GF-D8 (cell line): ENCODE measurements at places on chromosomes 16 and 17.

- no peak for DNase-seq
These were observed 136.3 kb downstream of the KCNJ12 start for GRCh38 chr17:21512307-21513011.

DNA sequence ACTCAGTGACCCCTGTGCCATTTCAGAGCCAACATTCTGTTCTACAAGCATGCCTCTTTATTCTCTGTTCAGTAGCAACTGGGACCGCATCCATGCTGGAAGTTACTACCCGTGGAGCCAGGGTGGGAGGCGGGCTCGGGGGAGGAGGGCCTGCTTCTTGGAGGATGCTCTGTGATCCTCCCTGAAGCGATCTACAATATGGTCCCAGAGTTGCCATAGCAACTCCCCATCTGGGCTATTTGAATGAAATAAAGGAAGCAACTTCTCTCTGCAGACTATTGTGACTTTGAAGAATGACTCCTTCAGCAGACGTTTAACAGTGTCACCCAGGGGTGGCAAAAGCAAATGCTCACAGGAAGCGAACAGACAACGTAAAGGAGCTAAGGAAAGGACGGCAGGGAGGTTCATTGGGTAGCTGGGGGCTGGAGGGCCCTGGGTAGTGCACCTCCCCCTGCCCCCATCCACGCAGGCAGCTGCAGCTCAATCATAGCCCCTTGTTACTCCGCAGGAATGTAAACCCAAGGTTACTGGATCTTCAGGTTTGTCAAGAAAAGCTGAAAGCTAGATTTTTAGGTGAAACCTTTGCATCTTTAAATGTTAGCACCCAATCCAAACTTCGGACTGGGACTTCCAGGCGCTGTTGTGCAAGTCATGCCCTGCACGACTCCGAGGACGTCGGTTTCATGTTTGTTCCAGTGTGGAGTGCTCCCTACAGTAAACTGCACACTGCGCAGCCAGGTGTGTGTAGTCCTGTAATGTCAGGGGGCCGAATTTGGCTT, 51.1 kb upstream of the MEAK7 start:
- DNase-seq: no peak

DNA sequence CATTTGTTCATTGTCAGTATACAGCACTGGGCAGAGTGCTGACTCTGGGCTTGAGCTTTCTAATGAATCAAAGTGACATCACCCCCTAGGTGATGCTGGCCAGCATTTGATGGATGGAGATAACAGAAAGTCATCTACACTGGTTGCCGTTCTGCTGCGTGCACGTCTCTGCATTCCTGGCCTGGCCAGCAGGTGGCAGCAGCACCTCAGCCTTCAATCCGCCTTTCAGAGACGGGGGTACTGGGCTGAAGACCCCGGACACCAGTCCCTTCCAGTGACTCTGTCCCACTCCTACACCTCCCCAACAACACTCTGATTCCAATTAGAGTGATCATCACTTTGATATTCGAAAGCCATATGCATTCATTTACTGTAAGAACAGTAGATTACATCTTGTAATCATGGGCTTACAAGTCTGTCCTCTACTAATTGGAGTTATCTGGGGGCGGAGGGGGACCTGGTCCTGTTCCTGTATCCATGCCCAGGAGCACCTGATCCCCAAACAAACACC, 6.0 kb downstream of the CPSF4L start:
- DNase-seq: peak; percentile 5

GRCh38 chr16:57807968-57808528, 5.8 kb upstream of the KIFC3 start:
- DNase-seq: peak; percentile 77

DNA sequence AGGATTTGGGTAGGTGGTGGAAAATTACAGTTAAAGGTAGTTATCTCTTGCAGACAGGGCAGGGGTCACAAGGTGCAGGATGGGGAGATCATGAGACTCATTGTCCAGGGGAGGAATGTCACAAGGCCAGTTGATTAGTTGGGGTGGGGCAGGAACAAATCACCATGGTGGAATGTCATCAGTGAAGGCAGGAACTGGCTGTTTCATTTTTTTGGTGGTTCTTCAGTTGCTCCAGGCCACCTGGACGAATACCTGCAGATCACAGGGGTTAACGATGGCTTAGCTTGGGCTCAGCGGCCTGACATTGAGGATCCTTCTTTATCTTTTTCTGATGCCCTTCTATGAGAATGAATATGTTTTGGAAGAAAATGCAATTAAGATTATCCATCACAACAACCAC, 87.1 kb downstream of the KPNA2 start:
- DNase-seq: no peak

DNA sequence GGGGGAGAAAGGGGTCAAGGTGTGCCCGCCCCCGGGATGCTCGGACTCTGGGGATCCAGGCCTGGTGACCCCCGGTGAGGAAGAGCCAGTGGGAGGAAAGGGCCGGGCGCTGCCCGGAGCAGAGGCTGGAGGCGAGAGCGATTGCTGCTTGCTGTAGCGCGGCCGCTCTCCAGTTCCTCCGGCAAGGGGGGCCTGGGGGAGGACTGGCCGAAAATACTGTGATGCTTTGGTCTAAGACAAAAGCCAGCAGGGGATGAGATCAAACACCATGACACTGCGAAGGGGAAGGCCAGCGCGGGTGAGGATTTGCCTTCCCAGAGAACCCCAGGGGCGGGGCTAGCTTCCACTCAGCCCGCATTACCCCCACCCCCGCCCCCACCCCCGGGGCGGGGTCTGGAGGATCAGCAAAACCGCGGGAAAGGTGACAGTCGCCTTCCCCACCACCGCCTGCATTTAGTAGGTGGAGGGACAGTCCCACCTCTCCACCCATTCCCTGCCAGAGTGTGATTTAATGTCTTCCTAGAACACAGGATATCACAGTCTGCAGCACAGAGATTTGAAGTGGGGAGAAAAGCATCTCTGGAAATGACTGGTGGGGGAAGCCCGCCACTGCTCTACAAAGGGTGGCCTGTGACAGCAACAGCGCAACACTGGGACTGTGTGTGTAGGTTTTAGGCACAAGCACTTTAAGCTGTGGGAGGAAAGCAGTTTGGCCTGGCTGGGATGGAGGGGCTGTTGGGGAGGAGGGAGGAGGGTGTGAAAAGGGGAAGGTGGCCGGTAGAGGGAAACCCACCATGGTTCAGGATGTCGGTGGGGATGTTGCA, 25.7 kb downstream of the MRC2 start:
- peak; percentile 6 for DNase-seq

- DNase-seq: no peak
These were observed 6.7 kb downstream of the SLC35G3 start for GRCh38 chr17:35187481-35187880.

DNA sequence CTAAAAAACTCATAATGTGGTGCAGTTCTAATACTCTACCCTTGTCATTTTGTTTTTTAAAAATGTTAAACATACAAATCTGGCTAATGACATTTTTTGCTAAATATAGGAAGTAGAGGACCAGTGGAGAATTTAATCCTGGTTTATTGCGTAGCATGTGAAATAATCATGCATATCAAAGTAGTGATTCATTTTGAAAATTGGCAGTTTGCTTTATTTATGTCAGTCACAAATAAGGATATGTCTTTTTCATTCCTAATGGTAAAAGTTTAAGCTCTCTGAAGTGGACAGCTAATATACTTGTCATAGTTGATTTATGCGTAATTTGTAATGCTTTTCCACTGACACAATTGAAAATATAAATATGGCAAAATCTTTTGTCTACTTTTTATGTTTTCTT, 224.2 kb downstream of the BCAS3 start:
- DNase-seq: no peak

GRCh38 chr16:49333259-49333597, 40.4 kb upstream of the C16orf78 start:
- DNase-seq: no peak

GRCh38 chr17:47801906-47802305, 19.7 kb downstream of the OSBPL7 start:
- DNase-seq: no peak

DNA sequence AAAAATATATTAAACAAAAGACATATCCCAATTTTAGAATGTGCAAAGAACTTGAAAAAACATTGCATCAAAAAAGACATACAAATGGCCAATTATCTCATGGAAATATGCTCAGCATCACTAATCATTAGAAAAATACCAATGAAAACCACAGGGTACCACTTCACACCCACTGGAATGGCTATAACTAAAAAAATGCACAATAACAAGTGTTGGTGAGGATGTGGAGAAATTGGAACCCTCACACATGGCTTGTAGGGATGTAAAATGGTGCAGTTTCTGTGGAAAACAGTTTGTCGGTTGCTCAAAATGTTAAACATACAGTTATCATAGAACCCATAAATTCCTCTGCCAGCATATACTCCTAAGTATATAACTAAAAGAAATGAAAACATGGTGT, 796 bp upstream of the PSMB6 start:
- no peak for DNase-seq

DNA sequence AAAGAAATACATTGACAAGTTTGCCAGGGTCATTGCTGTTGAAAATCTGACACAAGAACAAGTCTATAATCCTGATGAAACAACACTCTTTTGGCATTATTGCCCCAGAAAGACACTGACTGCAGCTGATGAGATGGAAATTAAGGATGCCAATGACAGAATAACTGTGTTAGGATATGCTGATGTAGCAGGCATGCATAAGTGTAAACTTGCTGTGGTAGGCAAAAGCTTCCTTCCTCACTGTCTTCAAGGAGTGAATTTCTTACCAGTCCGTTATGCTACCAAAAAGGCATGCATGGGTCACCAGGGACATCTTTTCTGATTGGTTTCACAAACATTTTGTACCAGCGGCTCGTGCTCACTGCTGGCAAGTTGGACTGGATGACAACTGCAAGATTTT, 10.5 kb downstream of the GDPD1 start:
- DNase-seq: no peak

GRCh38 chr17:15124264-15124595, 140.9 kb downstream of the PMP22 start:
- DNase-seq: no peak

GRCh38 chr16:6193718-6194117, 1096.1 kb upstream of the EEF2KMT start:
- no peak for DNase-seq

DNA sequence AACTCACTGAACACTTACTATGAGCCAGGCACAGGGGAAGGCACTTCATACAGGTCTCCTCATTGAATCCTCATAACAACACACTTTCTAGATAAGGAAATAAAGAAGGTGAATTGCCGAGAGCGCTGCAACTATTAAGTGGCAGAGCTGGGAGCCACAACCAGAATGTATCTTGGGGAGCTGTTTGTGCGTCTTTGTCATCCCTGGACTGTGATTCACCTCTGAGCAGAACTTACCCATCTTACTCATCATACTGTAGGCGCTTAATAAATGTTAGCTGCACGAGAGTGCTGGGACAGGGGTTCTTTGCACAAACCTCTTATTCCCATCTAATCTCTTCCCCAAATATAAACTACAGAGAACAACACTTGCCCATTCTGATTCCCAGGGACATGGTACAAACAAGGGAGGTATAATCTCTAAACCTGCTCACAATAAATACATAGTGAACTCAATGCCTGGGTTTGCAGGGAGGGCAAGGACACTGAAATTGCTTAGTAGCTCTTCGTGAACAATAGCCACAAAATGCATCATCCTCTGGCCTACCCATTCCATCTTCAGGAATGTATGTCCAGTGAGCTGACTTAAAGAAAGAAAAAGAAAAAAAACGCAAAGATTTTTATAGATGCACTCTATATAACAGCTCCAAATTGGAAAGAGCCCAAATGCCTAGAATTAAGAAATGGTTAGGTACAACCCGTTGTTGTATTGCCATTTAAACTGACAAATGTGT, 43.0 kb downstream of the MYO18A start:
- no peak for DNase-seq

GRCh38 chr16:14236401-14236800, 165.3 kb downstream of the MRTFB start:
- DNase-seq: no peak

DNA sequence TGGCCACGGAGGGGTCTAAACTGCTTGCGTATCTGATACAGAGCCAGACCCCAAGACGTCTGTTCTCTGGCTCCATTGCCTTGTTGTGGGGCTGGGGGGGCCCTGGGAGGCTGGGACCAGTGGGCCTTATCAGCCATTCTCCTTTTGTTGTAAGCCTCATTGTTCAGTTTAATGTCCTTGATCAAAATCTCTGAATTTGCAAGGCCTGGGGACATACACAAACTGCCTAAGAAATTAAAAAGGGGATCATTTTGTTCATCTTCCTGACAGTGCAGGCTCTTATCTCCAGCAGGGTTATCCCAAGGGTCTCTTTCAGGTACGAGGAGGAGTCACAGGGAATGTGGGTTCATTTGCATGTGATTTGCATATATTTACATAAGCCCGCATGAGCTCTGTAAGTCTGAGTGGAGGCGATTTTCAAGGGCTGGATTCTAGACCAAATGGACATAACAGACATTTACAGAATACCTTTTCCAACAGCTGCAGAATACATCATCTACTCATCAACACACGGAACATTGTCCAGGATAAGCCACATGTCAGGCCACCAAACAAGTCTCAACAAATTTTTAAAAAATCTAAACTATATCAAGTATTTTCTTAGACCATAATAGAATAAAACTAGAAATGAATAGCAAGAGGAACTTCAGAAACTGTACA, 269.8 kb downstream of the RBFOX1 start:
- DNase-seq: no peak

GRCh38 chr16:6892966-6893365, 439.7 kb upstream of the RBFOX1 start:
- no peak for DNase-seq

DNA sequence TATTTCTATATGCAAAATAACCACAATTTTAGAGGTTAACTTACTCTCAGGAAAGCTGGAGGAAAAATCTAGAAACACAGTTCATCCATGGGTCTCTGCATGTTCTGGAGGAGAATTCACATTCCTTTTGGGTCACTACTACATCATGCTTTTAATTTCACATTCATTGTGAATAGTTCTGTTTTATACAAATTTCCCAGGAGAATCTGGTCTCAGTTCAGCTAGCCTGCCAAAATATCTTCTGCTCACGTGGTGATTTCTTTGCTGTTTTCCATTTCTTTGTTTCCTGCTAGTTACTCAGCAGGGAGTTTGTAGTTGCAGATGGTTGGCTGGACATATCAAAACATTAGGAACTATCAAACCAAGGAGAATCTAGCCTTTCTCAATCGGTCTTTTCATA, at the start of gene ABCA9:
ABCA9 (minus strand) TSS at position 106 of the 400 bp plus-strand sequence. CDS start 9,801 bp downstream, outside the sequence.
- no peak for DNase-seq

- no peak for DNase-seq
These were observed 100.7 kb upstream of the ZNF469 start for GRCh38 chr16:88281858-88282563.

GRCh38 chr17:43403846-43404245, 5.1 kb downstream of the ARL4D start:
- DNase-seq: no peak

- DNase-seq: no peak
These were observed 11.0 kb downstream of the FTO start for GRCh38 chr16:53715023-53715384.

- DNase-seq: no peak
These were observed 623 bp downstream of the TTLL6 start for GRCh38 chr17:48816438-48816773.

GRCh38 chr16:13463619-13464018, 456.3 kb upstream of the ERCC4 start:
- DNase-seq: no peak

- no peak for DNase-seq
These were observed 145.5 kb upstream of the ASIC2 start for GRCh38 chr17:33438578-33438977.

- DNase-seq: no peak
These were observed 48.9 kb downstream of the C17orf58 start for GRCh38 chr17:67947325-67947813.

GRCh38 chr16:25063865-25064264, 47.7 kb upstream of the LCMT1 start:
- DNase-seq: no peak
